ENCODE measurements at places on chromosomes 6 and 20.
A peak's percentile ranks its signal among the peaks of the same experiment; 100 is the strongest.

- no peak for DNase-seq
Observed at GRCh38 chr20:37461405-37461804, 59.6 kb upstream of the NNAT start.

DNA sequence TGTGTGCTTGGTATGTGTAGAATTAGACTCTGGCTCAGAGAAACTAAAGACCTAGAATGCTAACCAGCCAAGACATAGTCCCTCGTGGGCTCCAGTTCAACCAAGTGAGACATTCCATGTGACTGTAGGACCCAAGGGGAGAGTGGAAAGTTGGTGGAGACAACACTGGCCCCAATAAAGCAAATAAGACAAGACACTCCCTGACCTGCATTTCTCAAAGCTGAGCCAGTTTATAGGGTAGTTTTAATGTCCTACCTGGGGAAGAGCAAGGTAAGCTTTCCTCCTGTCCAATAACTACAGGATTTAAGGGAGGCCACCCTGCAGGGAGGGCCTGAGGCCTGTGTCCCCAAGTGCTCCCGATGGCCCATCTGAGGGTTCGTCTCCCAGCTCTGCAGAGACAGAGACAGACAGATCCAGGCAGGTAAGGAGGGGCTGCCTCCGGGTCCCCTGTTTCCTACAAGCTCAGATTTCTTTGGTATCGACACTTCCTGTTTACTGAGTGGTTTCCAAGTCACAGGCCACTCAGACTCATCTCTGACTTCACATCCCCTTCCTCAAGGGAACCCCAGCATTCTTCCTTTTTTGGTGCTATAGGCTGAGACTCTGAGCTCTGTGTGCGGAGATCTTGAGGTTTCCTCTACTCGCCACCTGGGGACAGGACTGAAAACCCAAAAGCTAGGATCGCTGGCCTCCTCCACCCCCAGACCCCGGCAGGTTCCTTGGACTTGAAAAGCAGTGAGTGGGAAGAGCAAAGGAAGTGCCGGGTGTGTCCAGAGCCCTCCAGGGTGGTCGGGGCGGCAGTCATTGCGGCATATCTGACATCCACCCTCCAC is 92.4 kb downstream of the PRND start:
- DNase-seq: no peak

DNA sequence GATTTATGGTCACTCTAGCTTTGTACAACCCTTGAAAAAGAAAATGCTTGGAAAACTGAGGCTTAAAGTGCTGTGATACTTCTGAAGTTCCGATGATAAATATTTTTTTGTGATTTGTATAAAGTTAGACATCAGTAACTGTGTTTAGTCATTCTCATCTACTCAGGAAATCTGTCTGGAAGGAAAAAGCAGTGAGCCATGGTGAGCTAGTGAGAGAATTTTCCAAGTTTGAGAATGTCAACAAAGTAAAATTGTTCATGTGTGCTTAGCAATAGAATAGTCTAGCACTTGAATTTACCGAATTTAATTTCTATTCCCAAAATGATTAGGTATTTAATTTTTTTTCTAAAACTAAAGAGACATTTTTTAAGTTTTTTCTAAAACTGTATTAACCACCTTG is 41.3 kb upstream of the PLCB4 start:
- no peak for DNase-seq

DNA sequence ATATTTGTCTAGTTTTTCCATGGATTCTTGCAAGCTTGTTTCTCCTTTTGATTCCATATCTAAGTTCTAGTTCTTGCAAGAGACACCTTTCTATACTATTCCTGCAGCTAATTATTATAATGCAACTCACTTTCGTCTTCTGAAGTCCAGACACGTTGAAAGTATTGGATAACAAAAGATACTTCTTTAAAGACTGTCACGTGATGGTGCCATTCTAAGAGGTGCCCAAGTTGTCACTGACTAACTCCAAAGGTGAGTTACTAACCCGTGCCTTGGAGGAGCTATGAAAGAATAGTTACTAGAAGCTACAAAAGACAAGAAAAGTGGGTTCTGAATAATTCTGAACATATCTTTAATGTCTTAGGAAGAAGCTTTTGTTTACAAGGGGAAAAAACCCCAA is 322.6 kb downstream of the HDGFL1 start:
- DNase-seq: no peak

DNA sequence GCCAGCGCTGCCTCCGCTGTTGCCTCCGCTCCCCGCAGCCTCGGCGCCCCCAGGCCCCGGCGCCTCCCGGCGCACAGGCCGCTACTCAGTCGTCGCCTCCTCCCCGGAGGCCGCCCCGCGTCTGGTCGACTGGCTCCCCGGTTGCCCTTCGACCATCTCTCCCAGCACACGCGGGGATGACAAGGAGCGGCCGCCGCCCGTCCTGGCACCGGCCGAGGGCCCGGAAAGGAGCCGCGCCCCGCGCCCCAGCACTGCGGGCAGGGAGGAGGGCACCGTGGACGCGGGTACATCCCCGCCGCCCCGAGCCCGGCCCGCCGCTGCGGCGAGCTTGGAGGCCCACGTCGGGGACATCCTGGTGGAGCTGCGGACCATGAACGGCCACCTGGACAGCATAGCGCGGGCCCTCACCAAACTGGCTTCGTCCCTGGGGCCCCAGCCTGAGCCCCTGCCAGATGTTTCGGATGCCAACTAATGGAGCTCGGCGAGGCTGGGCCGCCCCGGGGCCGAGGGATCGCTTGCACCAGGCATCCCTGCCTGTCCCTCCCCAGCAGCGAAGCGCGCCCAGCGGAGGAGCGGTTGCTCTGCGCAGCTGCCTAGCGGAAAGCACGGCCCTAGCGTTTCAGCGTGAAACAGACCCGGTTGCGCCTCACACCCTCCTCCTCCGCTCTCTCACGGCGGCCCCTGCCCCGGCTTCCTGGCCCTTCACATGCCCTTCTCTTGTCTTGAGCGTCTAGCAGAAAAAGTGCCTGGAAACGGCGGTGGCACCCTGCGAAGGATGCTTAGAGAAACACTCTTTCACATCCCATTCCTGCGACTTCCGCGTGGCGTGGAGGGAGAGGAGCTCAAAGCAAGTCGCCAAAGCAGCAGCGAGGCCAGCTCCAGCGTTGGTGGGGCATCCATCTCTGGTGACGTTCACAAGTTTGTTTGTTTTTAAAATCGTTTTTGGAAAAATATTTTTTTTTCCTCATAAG is 285.8 kb upstream of the SUPT3H start:
- peak; percentile 44 for DNase-seq

DNA sequence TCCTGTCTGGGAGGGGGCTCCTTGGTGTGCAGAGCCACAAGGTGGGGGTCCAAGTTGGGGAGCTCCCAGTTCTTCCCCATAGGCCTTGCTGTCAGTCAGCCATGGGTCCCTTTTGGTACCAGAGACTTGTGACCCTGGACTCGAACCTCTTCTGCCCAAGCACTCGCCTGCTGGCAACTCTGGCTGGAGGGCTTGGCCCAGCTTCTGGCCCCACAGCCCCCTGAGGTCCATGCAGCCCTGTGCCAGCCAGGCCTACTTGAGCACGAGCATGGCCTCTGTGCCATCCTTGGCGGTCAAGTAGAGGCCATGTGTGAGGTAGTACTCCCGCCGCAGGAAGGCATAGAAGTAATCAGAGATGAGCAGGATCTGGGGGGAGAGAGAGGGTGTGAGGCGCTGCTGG is 2.1 kb downstream of the MAP1LC3A start:
- no peak for DNase-seq

- no peak for DNase-seq
Observed at GRCh38 chr6:45148711-45149341, 179.3 kb upstream of the RUNX2 start.

DNA sequence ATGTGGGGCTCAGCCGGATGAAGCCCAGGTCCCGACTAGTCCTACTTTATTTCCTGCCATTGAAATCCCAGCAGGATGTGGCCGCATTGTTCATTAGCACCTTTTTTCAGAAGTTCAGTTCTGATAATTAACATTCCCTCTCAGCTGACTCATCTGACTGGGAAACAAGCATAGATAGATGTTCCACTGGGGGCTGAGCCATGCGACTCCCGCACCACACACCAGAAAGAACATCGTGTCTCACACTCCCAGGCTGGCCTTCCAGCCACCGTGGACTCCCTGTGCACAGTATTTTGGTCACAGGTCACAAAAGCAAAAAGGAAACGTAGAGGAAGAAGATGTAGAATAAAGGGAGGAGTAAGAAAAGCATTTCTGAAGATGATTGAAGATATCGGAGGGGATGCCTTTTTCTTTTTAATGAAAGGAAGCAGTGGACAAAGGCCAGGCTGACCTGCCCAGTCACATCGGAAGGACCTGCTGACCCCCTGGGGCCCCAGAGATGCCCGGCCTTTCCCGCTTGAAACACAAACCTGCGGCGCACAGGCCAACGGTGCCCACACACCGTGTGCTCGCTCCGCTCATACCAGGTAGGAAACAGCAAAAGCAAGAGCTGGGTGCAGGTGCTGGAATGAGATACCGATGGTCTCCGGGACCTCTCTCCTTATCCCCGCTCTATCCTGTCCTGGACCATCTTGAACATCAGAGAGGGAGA is 11.8 kb downstream of the RPS6KA2 start:
- no peak for DNase-seq

DNA sequence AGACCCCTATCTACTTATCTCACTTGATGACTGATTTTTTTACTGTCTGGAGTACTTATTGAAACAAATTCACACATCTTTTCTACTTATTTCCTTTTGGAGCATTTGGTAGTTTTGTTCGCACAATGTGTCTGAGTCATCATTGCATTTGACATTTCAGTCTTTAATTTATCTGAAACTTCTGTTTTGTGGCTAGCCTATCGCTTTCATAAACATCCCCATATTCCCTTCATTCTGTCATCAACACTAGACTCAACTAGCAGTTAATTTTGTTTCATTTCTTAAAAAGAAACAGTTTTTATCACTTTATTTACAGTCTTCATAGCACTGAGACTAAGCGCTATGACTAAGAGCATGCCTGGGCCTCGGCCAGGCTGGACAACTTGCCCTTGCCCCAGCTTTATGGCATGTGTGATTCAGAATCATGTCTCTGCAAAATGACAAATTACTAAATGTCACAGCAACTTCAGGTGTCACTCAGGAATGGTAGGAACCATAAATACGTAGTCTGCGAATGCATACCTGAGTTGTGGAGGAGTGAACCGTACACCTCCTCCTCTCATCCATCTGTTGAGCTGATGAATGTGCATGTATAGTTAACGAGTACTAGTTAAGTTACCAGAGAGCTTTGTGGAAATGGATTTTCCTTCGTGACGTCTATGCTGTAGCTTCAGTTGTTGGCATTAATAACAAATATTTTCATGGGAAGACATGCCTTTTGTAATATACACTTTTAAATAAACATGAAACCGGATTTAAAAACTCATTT is 16.2 kb downstream of the L3MBTL3 start:
- DNase-seq: peak; percentile 10

DNA sequence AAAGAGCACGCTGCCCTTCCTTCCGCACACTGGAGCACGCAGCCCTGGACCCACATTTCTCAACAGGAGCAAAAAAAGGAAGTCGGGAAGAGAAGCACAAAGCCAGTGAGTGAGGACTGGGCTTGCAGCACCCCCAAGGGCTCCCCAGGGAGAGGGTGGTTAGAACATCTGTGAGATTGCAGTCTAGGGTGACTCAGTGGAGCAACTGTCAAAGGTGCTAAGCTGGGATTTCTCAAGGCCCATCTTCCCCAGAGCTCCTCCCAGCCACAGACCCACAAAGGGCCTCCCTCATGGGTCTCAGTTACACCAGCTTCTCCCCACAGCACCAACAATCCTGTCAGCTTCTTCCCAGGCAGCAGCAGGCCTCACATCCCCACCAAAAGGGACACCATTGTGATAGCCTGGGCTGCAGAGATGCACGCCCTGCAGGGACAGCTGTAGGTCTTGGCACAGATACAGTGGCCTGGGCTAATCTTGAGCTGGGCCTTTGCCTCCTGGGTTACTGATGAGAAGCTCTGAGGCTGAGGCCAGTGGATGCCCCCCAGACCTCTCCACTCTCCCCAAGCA is 39.6 kb upstream of the CD93 start:
- DNase-seq: peak; percentile 63

- DNase-seq: no peak
Observed at GRCh38 chr20:58131551-58132142, 96.8 kb downstream of the ANKRD60 start.

GRCh38 chr6:166382500-166382932 is 224 bp downstream of the MPC1 start:
- DNase-seq: no peak

DNA sequence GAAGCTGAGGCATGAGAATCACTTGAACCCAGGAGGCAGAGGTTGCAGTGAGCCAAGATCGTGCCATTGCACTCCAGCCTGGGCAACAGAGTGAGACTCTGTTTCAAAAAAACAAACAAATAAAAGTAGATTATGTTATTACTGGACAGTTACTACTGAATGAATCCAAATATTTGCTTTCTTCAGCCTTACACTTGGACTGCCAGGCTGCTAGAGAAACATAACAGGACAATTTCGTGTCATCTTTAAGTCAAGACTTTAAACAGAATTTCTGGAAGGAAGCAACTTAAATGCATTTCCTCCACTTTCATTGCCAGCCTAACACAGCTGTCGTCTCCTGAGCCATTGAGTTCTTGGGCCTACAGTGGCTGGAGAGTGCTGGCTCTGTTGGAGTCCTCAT is 42.0 kb upstream of the PRIM2 start:
- DNase-seq: no peak

GRCh38 chr6:151804585-151805285 is 2.7 kb upstream of the ESR1 start:
- DNase-seq: no peak

- no peak for DNase-seq
Observed at GRCh38 chr20:10861090-10861489, 187.3 kb upstream of the JAG1 start.

DNA sequence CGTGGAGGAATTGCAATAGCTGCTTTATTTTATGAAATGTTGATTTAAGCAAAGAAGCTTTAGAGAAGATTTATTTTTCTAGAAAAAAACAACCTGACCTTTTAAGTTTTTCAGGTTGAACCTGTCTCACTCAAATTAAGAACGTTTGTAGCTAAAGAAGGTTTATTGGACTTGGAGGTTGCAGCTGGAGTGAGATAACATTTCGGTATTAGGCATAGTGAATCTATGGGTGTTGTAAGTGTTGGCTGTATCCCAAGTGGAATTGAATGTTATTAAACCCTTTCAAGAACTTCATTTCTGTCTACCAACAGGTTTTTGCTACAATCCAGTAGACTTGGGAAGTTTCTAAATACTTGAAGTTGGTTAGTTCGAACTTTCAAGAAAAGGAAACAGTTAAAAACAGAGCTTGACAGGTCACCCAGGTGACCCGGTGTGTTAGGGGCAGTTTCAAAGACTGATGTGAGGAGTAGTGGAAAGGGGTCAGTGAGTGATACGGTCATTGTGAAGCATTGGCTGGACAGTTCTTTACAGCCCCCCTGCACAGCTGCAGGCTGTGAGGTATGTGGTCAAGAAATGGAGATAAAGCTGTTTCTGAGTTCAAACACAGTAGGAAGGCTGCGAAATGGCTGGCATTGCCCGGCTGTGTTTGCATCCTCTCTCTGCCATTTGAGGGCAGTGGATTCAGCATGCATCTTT is 2.4 kb upstream of the TBCC start:
- no peak for DNase-seq

- DNase-seq: no peak
Observed at GRCh38 chr6:80550748-80551147, 444.3 kb downstream of the BCKDHB start.

All from hepatic stellate cell (primary cell).